ENCODE measurements at places on chromosomes 2 and 18. TPM values are rescaled to one million over a fixed set of nuclear protein-coding genes. Genes with fewer than 3 reads are reported as not detected.

DNA sequence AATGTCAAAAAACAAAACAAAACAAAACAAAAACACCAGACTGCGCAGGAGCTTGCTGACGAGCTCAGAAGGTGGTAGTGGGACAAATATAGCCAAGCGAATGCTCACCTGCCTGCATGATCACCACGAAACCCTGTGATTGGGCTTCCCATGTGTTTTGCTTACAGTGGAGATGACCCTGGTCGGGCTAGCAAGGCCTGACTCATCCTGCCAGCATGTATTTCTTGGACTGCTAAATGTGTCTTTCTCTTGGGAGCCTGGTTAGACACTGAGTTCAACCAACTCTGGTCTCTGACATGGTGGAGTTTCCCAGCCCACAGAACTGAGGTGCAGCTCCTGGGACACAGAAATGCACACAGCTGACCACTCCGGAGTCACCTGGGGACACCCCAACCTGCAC, 30.7 kb upstream of the DUSP2 start:
- H3K36me3 ChIP-seq: no peaks in the 10 kb centered on the region
- no peak for DNase-seq
- no peak overlapping the region for H3K27ac ChIP-seq
- H3K4me1 ChIP-seq: no peaks in the 10 kb centered on the region
- H3K27me3 ChIP-seq: no peaks in the 10 kb centered on the region

DNA sequence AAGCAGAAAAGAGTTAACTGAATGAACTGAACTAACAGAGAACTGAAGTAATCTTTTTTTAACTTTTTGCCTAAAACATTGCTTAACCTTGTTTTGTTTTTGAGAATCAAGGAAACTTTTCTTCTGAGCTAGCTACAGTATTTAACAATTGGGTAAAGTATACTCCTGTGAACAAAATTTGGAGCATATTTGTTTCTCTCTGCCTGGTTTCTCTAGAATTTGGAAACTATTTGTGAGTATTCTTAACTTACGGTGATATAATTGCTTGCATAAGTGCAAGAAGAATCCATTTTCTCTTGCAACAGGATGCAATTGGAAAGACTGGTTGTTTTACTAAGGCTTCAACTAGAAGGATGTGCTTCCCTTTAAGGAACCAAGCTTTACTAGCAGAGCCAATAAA, 65.9 kb upstream of the FAM98A start:
- no peak for DNase-seq
- H3K4me3 ChIP-seq: no peak overlapping the region
- no peaks in the 10 kb centered on the region for H3K36me3 ChIP-seq

DNA sequence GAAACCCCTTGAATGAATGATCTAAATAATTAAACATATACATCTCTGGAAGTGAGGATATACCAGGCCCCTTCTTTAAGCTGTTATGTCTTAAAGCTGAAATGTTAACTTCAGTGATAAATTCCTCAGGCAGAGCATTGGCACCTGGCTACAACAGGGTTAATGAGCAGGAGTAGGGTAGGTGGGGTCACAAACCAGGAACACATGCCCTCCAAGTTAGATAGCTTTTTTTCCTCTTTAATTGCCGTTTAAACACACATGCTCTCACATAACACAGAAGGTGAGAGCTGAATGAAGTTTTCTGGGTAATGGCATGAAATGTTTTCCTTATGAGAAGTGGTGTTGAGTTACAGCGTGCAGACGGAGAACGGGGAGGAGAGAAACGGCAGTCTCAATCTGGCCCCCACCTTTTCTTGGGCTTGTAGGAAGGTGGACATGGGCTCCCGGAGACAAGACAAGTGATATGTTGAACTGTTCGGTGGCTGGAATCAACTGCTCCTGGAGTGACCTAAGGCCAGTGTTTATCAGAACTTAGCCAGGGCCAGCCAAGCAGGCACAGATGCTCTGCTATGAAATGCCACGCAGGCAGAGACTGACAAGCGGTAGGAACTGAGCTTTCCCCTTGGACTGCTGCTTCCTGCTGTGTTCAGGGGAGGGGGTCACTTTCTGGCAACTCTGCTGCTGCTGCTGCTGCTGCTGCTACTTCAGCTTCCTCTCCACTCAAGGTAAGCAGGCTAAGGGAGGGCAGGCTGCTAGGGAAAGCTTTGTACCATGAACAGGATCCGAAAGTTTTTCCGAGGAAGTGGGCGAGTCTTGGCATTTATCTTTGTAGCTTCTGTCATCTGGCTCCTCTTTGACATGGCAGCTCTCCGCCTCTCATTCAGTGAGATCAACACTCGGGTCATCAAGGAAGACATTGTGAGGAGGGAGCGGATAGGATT, at the start of gene GALNT5:
GALNT5 (plus strand) TSS at position 394 of the 941 bp plus-strand sequence; CDS start at position 772, 378 bp downstream.
- H3K27me3 ChIP-seq: no peaks in the 10 kb centered on the region
- peak within 1 kb of the TSS; percentile 51 for H3K4me3 ChIP-seq
- H3K27ac ChIP-seq: peak within 1 kb of the TSS; percentile 44
- DNase-seq: peak; percentile 55
- H3K36me3 ChIP-seq: no peaks in the 10 kb centered on the region

- H3K27ac ChIP-seq: no peak overlapping the region
- H3K27me3 ChIP-seq: no peaks in the 10 kb centered on the region
- no peak for DNase-seq
- H3K4me1 ChIP-seq: no peaks in the 10 kb centered on the region
- H3K4me3 ChIP-seq: no peak overlapping the region
- H3K36me3 ChIP-seq: peaks cover 62% of the 10 kb centered on the region
Observed at GRCh38 chr2:86050301-86050700, 55.4 kb downstream of the POLR1A start.

DNA sequence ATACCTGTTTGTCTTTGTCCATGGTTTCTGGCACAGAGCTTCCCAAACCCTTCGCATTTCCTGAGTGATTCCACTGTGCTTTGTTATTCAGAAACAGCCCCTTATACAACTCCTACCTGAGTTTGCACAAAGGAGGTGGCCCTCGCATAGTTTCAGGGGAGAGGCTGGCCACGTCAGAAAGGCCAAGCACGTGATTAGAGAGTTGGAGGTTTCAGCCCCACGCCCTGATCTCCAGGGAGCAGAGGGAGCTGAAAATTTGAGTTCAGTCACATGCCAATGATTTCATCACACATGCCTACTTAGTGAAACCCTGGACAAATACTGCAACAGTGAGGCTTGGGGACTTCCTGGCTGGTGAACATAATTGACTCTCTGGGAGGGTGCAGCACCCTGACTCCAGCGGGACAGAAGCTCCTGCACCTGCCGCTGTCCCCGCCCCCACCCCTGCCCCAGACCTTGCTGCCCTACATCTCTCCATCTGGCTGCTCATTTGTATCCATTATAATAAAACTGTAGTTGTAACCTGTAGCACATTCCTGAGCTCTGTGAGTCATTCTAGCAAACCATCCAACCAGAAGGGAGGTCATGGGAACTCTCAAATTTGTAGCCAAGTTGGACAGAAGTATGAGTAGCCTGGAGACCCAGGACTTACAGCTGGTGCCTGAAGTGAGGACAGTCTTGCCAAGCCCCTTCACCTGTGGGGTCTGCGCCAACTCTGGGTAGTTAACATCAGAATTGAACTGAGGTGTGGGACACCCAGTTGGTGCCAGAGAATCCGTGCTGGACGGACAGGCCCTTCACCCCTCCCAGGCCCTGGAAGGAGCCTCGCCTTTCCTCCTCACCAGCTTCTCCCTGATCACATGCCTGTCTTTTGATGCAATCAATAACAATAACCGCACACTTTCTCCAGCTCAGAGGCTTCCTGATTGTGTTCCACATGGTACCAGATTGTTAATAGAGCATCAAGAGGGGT, 224.3 kb downstream of the ANAPC1 start:
- peak overlapping the region; percentile 78 for H3K27ac ChIP-seq
- H3K4me1 ChIP-seq: peaks cover 26% of the 10 kb centered on the region
- no peak overlapping the region for H3K4me3 ChIP-seq
- DNase-seq: peak; percentile 87
- no peaks in the 10 kb centered on the region for H3K27me3 ChIP-seq

DNA sequence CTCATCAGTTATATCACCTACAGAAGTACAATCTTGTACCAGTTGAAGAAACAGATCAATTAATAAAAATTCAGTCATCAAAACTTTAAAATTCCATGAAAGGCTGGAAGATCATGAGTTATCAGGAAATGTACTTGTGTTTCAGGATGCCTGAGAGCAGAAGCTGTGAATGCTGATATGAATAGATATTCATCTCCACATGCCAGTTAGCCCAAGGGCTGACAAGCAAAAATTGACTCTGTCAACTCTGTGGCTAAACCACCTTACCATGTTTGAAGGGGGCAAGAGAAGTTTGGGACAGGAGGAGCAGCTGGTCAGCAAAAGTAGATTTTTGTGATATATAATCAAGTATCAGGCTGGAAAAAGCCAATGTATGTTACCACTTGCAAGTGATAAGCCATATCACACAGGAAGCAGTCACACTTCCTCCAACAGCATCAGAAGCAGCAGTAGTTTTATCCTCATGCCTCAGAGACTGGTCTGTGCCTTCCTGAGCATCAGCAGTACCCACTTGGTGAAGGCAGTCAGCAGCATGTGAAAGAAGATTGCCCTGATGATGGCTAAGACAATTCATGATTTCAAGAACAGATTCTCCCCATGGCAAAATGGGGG, 328.2 kb upstream of the CNTNAP5 start:
- H3K4me1 ChIP-seq: no peaks in the 10 kb centered on the region
- no peaks in the 10 kb centered on the region for H3K36me3 ChIP-seq
- no peak overlapping the region for H3K27ac ChIP-seq
- no peaks in the 10 kb centered on the region for H3K27me3 ChIP-seq
- no peak for DNase-seq
- H3K4me3 ChIP-seq: no peak overlapping the region

GAREM1 gene
- total RNA-seq: 11.5 TPM

GRCh38 chr2:162475661-162476060, 131.7 kb downstream of the GCA start:
- H3K27me3 ChIP-seq: no peaks in the 10 kb centered on the region
- H3K4me3 ChIP-seq: no peak overlapping the region
- H3K36me3 ChIP-seq: no peaks in the 10 kb centered on the region
- H3K4me1 ChIP-seq: no peaks in the 10 kb centered on the region
- no peak overlapping the region for H3K27ac ChIP-seq
- DNase-seq: no peak

GRCh38 chr2:109164739-109165221, 35.8 kb downstream of the SH3RF3 start:
- DNase-seq: no peak
- H3K27me3 ChIP-seq: no peaks in the 10 kb centered on the region
- H3K36me3 ChIP-seq: no peaks in the 10 kb centered on the region
- H3K27ac ChIP-seq: peak overlapping the region; percentile 55
- H3K4me3 ChIP-seq: no peak overlapping the region

LYG2 gene
- total RNA-seq: not detected

DNA sequence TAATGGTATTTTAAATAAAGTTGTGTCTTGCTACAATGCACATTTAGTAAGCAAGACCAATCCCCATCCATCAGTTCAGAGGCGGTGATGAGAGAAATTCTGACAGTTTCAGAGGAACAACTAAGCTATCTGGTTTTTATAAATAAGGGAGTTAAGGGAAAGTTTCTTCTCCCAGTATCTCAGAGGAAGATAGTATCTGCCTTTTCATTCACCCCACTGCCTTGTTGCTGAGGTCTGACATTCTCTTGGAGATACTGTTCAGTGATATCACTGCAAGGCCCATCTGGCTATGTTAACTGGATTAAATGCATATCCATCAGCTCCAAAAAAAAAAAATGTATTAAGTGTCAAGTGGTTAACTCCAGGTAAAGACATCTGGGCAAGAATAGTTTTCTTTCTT, 47.9 kb downstream of the RBMS1 start:
- no peaks in the 10 kb centered on the region for H3K27me3 ChIP-seq
- H3K27ac ChIP-seq: no peak overlapping the region
- H3K4me1 ChIP-seq: peaks cover 6% of the 10 kb centered on the region
- DNase-seq: no peak

LBH gene
- 272 TPM for total RNA-seq

DNA sequence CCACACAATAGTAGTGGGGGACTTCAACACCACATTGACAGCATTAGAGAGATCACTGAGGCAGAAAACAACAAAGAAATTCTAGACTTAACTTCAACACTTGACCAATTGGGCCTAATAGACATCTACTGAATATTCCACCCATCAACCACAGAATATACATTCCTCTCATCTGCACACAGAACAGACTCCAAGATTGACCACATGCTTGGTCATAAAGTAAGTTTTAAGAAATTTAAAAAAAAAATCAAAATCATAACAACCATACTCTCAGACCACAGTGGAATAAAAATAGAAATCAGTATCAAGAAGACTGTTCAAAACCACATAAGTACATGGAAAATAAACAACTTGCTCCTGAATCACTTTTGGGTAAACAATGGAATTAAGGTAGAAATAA, 9.0 kb upstream of the FLACC1 start:
- H3K36me3 ChIP-seq: peaks cover 4% of the 10 kb centered on the region
- H3K27me3 ChIP-seq: no peaks in the 10 kb centered on the region
- H3K27ac ChIP-seq: no peak overlapping the region
- H3K4me1 ChIP-seq: peaks cover 4% of the 10 kb centered on the region

- H3K4me3 ChIP-seq: no peak overlapping the region
- H3K4me1 ChIP-seq: no peaks in the 10 kb centered on the region
Observed at GRCh38 chr2:121234144-121234543, 50.9 kb downstream of the TFCP2L1 start.

DLX1 gene
- not detected for total RNA-seq

RNF103 gene
- 21.0 TPM for total RNA-seq

RNMT gene
- 30.9 TPM for total RNA-seq

DNA sequence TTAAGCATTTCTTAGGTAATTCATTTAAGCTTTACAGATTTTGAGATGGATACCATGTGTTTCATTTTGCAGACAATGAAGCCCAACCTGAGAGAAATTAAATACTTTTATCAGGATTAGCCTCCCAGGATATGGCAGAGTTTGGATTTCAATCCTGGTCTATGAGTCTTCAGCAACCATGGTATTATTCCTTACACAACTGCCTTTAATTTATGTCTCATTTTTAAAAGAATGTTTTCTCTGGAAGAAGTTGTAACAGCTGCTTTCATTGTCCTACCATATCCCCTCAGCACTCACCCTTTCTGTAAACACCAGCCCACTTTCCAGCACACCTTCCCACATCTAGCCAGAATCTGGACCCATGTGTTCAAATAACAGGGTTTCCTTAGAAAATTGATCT, 863.7 kb upstream of the VRK2 start:
- no peaks in the 10 kb centered on the region for H3K27me3 ChIP-seq
- no peak overlapping the region for H3K4me3 ChIP-seq
- H3K36me3 ChIP-seq: no peaks in the 10 kb centered on the region
- H3K27ac ChIP-seq: no peak overlapping the region

DNA sequence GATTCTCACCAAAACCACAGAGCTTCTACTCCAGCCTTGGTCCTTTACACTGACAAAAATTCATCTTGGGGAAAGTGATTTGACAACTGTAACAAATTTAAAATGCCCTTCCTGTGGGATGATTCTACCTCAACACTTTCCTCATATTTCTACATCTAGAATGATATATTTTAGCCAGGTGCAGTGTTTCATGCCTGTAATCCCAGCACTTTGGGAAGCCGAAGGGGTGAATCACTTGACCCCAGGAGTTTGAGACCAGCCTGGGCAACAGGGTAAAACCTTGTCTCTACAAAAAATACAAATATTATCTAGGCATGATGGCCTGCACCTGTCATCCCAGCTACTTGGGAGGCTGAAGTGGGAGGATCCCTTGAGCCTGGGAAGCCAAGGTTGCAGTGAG, 408.6 kb downstream of the CDH7 start:
- H3K27ac ChIP-seq: no peak overlapping the region
- H3K4me1 ChIP-seq: no peaks in the 10 kb centered on the region
- H3K27me3 ChIP-seq: no peaks in the 10 kb centered on the region

Measured in upper lobe of right lung (tissue), 1 donor.